ENCODE measurements at places on chromosomes 2 and 18.

- no peak for DNase-seq
These were observed 94.5 kb upstream of the TTC39C start for GRCh38 chr18:23920054-23920453.

- no peak for DNase-seq
These were observed 509.8 kb upstream of the SMIM21 start for GRCh38 chr18:75937306-75937705.

- no peak for DNase-seq
These were observed 84.0 kb downstream of the KLHL14 start for GRCh38 chr18:32688821-32689220.

GRCh38 chr2:73987948-73988700 lies 3.4 kb downstream of the TET3 start:
- DNase-seq = no peak

DNA sequence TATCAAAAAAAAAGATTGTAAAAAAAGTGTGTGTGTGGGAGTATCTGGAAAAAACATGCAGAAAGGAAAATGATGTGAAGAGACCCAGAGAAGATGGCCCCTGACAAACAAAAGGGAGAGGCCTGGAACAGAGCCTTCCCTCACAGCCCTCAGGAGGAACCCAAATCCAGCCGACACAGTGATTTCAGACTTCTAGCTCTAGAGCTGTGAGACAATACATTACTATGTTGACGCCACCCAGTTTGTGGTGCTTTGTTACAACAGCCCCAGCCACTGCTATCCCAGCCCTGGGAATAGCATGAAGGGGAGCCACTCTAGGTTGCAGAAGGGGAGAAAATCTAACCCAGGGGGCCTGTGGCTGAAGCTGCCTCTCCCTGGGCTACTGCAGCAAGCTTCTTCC lies 59.0 kb upstream of the ZBTB7C start:
- DNase-seq = no peak

- no peak for DNase-seq
These were observed 97.3 kb upstream of the ST3GAL5 start for GRCh38 chr2:85986121-85986520.

- DNase-seq = no peak
These were observed 151.5 kb downstream of the UPP2 start for GRCh38 chr2:158253170-158253569.

GRCh38 chr18:78901923-78902794 lies 77.5 kb upstream of the SALL3 start:
- no peak for DNase-seq

DNA sequence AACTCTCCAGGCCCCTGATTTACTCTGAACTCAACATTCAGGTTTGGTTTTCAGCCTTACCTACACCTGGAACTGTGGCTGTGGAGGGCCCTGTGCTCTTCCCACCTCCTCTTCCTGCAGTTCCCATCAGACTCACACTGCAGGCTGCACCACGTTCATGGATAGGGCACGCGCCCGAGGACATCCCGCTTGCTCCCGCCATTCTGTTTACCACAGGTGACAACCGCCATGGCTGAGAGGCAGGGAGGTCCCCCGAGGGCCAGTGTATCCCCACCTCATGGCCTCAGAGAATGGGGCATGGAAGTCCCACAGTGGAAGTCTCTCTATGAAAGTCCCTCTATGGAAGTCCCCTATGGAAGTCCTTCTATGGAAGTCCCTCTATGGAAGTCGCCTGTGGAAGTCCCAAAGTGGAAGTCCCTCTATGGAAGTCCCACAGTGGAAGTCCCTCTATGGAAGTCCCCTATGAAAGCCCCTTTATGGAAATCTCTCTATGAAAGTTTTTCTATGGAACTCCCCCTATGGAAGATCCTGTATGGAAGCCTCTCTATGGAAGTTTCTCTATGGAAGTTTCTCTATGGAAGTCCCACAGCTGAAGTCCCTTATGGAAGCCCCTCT lies 358.4 kb upstream of the SALL3 start:
- DNase-seq = no peak

GRCh38 chr18:78770139-78770822 lies 209.3 kb upstream of the SALL3 start:
- DNase-seq = no peak

DNA sequence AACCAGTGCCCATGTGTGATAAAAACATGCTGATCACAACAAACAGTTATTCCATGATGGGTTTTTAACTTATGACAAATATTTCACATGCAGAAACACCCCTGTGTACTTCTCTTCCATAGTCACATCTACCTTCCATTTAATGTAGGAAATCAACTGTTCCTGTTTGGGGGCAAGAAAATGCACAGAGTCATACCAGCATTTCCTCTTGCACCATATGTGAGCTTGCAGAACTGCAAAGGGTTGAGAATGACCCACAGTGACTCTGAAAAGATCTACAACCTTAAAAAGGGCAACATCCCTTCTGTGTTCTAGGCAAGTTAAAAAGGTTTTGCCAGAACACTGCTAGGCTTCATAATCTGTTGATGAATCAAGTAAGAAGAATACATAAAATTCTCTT lies 9.9 kb downstream of the BMP10 start:
- no peak for DNase-seq

DNA sequence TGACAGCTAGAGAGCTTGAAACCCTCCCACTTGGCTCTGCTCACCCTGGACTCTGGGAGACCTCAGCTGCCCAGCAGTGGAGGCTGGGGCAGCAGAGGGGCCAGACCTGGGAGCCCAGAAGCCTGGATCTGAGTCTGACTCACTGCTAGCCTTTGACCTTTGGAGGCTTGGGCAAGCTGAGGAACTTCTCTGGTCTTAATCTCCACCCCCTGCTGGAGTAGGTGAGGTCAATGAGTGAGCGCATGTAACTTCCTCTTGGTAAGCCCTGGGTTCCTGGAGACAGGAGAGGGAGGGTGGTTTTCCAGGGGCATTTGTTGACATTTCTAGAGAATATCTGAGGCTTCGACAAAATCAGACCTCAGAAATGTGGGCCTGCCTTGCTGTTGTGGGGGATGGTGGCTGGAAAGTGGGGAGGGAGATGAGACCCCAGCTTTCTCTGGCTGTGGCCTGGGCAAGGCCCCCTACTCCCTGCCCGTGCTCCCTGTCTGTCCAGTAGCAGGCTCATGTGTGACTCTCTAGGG lies 73.0 kb upstream of the YWHAQ start:
- no peak for DNase-seq

DNA sequence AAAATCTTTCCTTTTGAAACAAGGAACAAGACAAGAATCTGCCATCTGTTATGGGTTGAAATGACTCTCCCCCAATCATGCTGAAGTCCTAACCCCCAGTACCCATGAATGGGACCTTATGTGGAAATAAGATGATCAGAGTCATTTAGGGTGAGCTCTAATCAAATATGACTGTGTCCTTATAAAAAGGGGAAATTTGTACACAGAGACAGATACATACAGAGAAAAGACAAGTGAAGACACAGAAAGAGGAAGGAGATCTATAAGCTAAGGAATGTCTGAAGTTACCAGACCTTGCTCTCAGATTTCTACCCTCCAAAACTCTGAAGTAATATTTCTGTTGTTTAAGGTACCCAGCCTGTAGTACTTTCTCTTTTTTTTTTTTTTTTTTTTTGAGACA lies 15.7 kb downstream of the TGFBRAP1 start:
- no peak for DNase-seq

DNA sequence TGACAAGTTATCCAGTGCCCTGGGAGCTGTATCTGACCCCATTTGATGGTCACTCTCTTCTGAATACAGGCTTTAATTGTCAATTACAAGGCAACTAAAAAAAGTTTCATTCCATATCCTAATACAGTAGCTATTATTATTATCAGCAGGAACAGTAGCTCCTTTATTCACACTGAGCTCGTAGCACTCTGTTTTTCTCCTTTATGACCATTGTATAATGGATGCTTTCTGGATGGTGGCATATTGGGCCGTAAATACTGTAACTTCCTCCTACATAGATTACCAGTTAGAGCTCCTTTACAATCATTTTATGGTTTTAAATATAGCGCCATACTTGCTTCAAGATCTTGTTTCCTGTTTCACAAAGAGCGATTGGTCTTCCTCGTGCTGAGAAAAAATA lies 1040.3 kb downstream of the TSN start:
- DNase-seq = no peak

- DNase-seq = no peak
These were observed 32.0 kb downstream of the LGALSL start for GRCh38 chr2:64485961-64486360.

- DNase-seq = no peak
These were observed 448.3 kb downstream of the ARHGAP15 start for GRCh38 chr2:143577489-143577888.

DNA sequence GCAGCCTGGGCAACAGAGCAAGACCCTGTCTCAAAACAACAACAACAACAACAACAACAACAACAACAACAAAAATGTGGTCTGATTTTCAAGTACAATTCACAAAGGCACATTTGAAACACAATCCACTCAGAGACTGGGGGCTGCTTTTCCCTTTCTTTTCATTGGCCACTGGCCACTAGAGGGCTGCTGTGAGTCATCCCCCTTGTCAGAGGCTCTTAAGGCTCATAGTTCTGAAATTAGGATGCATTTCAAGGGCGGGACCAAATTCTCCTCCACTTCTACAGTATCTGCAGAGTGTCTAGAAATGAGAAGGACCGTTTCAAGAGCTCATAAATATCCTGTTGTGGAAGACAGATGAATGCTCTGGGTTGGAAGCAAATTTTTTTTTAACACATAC lies 285.4 kb downstream of the NRXN1 start:
- DNase-seq = peak; percentile 5

DNA sequence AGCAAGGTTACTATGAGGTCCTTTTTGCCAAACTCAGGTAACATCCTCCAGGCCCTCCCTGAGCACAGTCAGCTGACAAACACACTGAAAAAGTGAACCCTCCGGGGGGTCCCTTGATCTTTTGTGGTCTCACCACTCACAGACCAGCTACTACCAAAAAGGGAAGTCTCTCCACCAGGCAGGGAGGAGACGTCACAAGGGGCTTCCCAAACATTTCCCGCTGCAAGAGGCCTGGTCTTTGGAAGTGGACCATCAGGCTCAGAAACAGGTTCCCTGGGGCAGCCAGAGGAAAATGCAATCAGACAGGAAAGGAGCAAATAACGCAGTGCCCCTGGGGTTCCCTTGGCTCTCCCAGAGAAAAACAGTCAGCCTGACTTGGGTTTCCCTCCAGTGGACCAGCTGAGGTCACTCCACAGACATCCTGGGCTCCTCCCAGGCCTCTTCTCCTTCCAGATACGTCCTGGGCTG lies 38.7 kb upstream of the POMC start:
- no peak for DNase-seq

GRCh38 chr2:95023222-95023597 lies 2.3 kb upstream of the MAL start:
- no peak for DNase-seq

- no peak for DNase-seq
These were observed 326.8 kb downstream of the CCDC85A start for GRCh38 chr2:56510610-56511009.

DNA sequence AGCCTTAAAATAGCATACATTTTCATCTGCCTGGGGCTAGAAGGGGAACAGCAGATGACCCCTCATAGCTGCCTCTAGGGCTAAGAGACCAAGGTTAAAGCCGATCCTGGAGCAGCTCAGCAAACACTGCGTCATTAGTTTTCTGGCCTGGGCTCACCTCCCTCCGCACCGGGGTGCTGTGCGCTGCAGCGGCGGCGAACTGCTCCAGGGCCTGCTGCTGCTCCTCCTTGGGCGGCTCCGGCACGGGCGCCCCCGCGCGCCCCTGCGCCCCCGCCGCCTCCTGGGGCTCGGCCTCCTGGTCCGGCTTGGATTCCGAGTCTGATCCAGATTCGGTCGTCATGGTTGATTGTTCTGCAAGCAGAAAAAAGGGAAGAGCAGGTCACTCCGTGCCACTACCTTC lies 55.0 kb downstream of the EPB41L3 start:
- DNase-seq = no peak

DNA sequence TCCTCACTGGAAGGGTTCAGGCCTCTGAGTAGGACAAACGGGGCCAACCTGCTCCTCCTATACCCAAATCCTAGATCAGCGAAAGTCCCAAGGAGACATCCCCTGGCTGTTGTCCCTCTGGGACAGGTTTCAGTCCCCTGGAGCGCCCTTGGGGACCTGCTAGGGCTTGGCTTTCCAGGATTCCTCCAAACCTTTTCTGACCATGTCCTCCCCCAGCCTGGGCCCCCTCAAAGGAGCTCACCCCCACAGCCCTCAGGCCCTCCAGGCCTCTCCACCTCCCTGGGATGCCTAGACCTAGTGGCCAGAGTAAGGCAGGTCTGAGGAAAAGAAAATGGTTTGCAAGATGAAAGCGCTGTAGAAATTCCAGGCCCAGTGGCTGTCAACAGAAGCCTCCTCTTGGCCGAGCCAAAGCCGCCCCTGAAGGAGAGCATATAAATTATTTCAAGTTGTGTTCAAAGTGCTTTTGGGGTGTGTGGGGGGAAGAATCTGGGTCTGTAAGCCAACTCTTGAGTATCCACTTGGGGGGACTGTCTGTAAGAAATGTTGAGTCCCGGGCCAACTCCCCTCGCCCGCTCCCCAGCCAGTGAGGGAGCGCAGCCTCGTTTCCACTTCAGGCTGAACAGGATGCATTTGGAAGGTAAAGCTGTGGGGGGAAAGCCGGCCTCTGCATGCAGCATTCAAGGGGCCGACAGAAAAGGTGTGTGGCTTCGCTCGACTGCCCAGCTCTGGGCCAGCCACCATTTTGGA lies 158.6 kb downstream of the DYSF start:
- DNase-seq = peak; percentile 4

DNA sequence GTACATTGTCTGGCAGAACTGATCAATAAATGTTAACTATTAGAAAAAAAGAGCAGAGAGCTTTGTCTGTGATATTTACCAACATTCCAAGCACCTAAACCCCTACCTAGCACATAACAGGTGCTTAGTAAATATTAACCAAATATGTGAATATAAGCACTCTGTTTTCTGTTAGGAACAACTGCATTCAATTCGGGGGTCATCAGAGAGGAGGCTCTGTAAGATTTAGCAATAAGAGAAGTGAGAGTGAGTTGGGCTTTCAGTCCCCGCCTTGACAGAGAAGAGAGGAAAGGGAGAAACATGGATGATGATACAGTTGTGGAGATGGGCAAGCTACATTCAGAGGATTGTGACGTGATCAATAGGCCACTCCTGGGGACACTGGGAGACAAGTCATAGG lies 47.7 kb downstream of the MYOM1 start:
- no peak for DNase-seq

DNA sequence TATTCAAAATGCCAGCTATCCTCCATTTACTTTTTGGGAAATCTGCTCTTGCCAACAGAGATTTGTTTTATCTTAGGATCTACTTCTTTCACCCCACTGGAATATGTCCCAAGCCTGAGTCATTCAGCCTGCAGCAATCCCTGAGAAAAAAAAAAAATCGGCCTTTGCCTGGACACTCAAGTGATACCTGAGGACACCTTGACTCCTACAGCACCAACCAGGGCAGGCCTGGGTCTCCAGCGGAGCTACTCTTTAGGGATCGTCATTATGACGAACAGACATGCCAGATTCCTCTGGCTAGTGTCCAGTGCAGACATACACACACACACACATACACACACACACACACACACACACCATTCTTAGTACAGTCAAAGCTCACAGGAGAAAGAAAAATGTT lies 2.2 kb upstream of the UGT1A6 start:
- DNase-seq = no peak
